ENCODE measurements at places on chromosomes 12 and 14.
A peak's percentile ranks its signal among the peaks of the same experiment; 100 is the strongest.

GRCh38 chr12:47039756-47040155 lies 39.7 kb upstream of the PCED1B start:
- DNase-seq: no peak

GRCh38 chr12:92961949-92962348 lies 32.9 kb upstream of the EEA1 start:
- no peak for DNase-seq

DNA sequence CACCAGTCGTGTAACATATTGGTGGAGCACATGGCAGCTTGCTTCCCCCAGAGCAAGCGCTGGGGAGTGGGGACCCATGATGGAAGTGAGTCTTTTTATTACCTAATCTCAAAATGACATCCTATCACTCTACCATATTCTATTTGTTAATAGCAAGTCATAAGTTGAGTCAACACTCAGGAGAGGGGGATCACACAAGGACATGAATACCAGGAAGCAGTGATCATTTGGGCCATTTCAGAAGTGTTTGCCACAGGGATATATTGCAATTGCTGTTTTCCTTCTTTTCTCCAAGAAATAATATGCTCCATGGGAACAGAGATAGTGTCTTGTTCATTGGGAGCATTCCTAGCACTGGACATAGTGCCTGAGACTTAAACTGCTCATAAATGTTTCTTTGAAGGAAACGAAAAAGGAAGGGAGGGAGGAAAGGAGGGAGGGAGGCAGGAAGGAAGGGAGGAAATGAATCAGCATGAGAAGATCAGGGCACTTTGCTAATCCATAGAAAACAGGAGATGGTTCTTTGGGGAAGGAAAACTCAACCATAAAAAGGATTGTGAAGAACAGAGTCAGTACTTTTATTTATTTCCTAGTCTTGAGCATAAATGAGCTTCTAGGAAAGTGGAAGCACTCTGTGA lies 39.2 kb upstream of the EEA1 start:
- peak; percentile 47 for DNase-seq

DNA sequence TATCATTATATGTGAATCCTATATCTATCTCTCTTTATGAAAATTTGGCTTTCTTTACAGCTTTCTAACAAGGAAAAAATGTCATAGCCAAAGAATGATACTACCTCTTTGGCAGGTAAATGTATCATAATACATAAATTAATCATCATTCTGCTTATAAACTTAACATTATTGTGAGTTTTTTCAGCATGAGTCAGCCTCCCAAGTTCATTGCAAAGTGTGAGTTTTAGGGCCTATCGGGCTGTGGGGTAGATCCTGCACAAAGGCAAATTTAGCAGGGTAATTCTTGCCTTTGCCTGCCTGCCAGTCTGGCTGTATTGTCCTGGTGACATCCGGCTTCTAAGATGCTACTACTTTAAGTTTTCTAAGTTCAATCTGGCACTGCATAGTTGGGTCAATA lies 412.6 kb downstream of the MDGA2 start:
- DNase-seq: peak; percentile 55

DNA sequence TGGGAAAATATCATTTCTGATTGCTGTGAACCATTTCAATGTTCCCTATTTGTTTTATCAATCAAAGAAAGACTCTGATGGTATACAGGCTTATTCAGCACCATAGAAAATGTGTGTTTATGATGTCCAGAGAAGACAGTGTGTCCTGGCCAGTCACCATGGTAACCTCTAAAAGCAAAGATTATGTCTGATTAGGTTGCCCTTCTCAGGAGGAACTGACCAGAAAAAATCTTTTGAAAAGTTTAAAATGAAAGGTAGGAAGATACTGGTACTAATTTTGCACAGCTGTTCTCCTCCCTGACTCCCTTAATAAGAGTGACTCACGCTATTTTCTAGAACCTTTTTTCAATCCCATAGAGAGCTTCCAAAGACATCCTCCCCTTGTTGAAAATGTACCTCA lies 391.8 kb upstream of the DCN start:
- DNase-seq: no peak
